ENCODE measurements at places on chromosomes 1 and 21.

GRCh38 chr21:39003982-39004633 lies 179.1 kb downstream of the PSMG1 start:
- peak; percentile 56 for DNase-seq

- no peak for DNase-seq
Measured at GRCh38 chr1:47104816-47105215, 32.4 kb upstream of the CYP4A22 start.

DNA sequence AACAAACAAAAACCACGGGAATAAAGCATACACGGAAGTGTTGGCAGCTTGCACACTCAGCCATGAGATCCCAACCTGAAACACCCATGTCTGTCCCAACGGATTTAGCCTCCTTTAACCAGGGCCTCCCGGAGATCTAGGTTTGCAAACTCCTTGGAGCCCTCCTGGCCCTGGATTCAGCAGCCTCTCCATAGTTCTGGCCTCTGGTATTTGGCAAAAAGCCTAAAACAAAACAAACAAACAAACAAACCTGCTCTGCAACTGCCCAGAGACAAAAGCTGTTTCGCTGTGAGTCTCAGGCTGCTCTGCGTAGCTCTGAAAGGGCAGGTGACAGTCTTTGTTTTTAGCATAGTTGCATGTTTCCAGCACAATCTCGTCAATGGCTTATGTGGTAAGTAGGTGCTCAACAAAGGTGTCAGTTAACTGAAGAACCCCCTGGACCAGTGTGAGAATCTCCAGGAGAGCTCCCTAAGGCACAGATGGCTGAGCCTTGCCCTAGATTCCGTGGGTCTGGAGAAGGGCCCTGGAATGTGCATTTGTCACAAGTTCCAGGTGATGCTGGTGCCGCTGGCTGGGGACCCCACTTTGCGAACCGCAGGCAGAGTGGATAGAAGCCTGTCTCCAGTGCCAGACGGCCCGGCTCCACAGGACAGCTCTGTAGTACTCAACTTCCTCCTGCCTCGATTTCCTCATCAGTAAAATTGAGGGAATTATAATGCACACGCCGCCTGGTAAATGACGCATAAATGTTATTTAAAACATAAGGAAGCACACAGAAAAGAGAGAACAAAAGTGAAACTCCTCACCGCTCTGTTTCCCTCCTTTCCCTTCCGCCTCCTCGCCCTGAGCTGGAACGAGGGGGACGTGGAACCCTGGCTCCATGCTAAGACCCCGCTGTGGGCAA lies 86.2 kb downstream of the RIPK4 start:
- no peak for DNase-seq

DNA sequence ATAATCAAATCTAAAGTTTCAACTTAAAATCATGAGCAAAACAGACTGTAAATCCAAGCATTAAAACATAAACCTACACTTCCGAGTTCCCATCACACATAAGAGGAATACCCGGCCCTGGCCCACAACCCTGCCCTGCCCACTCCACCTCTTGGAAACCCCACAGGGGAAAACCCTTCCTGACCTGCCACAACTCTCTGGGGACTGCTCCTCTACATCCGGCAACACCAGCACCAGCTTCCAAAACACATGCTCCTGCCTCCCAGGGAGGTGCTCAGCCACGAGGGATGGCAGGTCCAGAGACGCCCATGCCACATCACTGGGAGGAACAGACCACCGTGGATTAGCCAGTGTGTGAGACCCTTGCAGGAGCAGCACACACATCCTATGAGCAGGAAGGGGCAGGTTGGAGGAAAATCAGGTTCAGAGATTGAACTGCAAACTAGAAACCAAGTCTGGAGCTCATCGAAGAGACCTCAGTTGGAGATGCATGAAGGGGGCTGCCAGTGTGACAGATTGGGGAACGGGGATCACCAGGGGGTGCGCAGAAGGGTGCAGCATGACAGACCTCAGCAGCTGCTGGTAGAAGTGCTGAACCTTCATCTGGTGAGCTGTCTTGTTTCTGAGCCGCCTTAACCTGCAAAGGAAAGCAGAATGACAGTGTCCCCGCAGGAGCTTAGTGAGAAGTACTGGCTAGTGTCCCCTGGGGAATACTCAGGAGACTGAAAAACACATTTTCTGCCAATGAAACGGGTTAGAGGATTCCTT lies 25.8 kb upstream of the LSS start:
- no peak for DNase-seq

DNA sequence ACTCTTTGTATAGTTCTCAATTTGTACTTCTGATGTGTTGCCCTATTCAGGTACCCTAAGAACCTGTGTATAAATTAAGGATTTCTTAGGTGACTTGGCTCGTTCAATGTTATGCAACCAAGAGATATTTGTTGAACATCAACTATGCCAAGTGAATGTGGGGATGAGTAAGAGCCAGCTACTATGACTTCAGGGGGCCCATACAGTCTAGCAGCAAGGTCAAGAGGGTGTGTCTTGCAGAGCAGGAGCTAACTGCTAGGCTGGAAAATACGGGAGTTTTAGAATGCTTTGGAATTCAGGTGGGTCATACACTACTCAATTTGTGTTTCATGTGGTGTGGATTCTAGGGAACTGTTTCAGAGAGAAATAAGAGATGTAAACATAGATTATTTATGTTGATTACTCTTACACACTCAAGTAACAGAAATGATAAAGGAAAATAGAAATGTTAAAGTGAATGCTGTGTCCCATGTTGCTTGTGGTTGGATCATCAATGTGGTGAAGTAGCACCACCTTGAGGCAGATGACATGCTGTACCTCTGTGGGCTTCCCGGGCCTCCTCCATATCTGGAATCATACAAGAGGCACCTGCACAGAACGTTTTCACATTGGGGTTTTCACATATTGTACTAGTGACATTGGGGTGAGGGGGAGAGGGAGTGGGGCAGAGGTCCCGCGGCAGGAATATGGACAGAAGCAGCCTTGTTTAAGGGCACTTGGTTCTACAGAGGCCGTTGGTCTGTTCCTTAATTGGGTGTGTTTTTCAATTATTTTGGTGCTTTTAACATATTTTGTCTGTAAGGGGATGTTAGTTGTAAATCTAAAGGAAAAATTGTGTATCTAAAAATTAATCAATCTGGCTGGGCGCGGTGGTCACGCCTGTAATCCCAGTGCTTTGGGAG lies 12.4 kb downstream of the ARPC5 start:
- no peak for DNase-seq

- no peak for DNase-seq
Measured at GRCh38 chr1:40638097-40639036, 27.1 kb downstream of the RIMS3 start.

- DNase-seq = no peak
Measured at GRCh38 chr21:34022627-34023335, 50.6 kb upstream of the MRPS6 start.

- DNase-seq = no peak
Measured at GRCh38 chr1:1687846-1688245, 4.7 kb downstream of the SLC35E2B start.

GRCh38 chr1:164637461-164638375 lies 78.7 kb downstream of the PBX1 start:
- peak; percentile 33 for DNase-seq

DNA sequence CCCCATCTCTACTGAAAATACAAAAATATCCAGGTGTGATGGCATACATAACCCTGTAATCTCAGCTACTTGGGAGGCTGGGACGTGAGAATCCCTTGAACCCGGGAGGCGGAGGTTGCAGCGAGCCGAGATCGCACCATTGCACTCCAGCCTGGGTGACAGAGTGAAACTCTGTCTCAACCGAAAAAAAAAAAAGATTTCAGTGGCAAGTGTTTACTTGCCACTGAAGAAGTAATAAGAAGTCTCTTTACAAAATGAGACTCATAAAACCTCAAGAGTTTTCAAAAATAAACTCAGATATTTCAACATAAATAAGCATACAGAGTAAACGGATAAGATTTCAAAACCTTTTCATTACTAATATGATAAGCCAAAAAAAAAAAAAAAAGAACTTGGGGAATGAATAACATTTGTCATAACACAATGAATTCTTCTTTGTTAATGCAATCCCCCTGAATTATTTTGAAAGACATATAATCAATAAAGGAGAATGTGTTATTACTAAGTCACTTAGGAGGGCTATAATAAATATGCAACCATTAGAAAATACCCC lies 34.2 kb upstream of the EXO1 start:
- no peak for DNase-seq

DNA sequence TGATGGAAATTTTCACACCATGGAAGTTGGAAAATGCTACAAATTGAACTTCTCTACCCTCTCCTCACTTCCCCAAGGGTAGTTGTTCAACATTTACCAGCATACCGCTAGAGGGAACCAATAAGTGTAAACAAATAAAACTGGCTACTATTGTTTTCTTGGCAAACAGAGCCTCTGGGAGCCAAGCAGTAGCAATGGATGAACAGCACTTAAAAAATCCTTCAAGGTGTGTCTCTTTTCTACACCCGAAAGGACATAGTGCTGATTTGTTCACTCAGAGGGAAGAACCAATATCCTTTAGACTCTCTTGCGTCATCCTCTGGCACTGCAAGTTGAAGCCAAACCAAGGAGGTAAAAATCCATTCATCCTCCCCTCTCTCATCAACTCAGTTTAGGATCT lies 161.5 kb downstream of the TBX15 start:
- no peak for DNase-seq

- no peak for DNase-seq
Measured at GRCh38 chr1:22527555-22528296, 35.6 kb upstream of the EPHA8 start.

DNA sequence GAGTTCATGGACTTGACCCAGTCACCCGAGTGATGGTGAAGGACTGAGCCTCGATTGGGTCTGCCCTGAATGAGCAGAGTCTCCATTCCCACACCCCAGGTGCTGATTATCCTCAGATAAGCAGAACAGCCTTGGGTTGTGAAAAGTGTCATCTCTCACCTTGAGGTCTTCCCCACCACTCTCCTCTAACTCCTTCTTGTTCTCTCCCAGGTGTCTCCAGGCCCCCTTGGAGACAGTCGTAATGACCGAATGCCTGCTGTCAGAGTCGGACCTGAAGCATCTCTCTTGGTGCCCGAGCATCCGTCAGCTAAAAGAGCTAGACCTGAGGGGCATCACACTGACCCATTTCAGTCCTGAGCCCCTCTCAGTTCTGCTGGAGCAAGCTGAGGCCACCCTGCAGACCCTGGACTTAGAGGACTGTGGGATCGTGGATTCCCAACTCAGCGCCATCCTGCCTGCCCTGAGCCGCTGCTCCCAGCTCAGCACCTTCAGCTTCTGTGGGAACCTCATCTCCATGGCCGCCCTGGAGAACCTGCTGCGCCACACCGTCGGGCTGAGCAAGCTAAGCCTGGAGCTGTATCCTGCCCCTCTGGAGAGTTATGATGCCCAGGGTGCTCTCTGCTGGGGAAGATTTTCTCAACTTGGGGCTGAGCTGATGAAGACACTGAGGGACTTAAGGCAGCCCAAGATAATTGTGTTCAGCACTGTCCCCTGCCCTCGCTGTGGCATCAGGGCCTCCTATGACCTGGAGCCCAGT lies 3.4 kb downstream of the PRAMEF12 start:
- DNase-seq = no peak

DNA sequence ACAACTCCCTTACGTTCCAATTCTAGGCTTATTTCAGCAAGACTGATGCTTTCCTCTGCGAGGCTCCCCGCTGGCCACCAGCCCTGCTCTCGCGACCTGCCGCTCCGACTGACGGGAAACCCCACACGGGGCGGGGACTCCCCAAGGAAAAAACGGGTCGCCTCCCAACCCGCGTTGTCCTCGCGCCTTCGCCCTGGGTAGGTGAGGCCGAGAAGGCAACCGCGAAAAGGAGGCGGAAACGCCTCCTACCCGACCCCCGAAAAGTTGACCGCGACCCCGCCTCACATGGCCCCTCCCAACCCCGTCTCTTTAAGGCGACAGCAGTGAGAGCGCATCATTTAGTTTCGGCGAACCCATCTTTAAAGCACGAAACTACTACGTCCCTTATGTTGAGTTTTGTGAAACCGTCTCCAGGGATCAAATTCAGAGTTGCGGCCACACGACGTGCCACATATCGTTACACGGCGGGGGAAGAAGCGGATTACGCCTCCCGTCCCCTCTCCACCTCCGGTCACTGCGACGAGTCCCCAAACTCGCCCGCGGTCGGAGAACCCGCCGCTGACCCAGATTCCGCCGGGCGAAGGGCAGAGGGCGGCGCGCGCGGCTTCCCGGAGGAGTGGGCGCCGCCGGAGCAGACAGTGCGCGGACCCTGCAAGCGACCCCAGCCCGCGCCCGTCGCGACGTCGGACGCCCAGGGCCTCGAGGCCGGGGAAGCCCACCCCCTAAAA lies 1.2 kb downstream of the ANP32E start:
- no peak for DNase-seq

GRCh38 chr1:78373676-78374075 lies 117.1 kb upstream of the PTGFR start:
- no peak for DNase-seq

- no peak for DNase-seq
Measured at GRCh38 chr1:161676441-161676840, 13.5 kb downstream of the FCGR2B start.

DNA sequence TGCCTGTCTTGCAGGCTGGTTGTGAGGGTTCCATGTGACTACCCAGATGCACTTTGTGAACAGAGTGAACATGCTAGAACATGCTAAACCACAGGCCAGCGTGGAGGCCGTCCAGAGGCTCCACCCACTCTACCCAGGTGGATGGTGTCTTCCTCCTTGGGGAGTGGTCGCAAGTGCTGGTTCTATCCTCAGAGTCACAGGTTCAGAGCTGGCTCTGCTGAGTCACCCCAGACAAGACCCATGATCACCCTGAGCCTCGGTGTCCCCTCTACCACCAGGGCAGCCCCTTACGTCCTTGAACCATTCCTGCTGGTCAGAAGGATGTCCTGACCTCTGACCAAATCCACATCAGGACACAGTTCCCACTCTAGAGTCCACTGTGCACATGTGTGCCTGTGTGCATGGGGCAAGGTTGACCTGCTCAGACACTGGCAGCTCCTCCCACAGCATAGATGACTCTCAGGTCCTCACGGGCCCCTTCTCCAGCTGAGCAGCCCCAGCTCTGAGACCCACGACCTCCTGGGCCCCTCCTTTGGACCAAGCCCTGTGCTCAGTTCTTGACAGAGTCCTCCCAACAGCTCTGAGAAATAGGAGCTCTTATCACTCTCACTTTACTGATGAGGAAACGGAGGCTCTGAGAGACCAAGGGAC lies 391.8 kb downstream of the MATN1 start:
- no peak for DNase-seq

GRCh38 chr1:204398197-204399125 lies 13.2 kb downstream of the PPP1R15B start:
- DNase-seq = no peak

DNA sequence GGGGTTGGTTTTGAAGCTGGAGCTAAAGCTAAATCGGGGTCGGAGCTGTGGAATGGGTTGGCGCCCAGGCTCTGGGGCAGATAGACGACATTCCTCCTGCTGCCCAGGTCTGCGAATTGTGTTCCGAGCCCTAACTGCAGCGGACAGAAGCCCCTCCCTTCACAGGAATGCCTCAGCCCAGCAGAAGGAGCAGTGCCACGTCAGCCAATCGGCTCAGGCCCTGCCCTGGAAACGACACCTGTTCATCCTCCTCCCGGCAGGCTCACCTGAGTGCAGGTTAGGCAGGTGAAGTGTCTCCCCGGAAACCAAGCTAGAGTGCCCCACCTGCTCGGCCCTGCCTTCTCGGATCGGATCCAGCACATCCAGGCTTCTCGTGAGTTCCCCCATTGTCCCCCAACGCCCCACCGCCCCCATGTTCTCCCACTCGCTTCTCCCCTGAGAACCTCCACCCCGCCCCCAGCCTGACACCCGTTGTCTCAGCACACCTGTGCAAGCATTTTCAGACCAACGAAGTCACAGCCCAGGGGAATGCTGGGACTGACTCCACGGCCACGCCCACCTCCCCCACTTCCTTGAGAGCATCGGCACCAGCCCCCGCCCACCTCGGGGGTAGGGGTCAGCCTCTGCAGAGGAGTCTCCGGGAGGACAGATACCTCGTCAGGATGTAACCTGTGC lies 775 bp downstream of the TMEM125 start:
- DNase-seq = no peak

GRCh38 chr1:33378976-33379375 lies 51.9 kb downstream of the PHC2 start:
- no peak for DNase-seq
